ENCODE measurements at places on chromosomes 7 and 10.

DNA sequence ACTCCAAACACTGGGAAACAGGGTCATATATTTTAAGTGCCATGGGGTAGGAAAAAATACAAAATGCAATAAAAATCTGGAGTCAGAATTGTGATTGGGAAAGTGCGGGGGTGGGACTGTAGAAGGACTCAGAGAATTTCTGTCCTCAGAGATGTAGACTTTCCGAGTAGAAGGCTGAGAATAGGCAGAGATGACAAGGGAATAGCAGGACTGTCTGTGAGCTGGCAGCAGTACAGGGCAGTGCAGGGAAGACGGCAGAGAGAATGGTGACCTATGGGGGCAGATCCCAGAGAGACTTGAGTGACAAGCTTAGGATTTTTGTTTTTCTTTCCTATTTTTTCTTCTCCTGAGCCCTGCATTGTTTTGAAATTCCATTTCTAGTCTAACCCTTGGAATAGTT lies 127.6 kb downstream of the SLC16A9 start:
- DNase-seq = no peak

DNA sequence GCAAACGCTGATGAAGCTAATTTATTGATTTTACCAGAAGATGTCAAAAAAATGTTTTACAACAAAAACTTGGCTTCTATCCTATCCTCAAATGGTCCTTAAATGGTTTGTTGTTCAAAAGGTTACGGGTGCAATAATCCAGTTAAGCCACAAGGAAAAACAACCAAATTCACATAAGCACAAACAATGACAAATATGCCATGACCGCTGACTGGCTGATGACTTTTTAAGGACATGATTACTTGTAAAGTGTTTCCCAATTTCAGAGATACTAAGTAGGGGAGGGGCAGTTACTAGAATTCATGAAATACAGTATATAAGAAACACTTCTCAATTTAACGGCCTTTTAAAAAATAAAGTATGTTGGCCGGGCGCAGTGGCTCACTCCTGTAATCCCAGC lies 28.8 kb downstream of the ABI1 start:
- no peak for DNase-seq

DNA sequence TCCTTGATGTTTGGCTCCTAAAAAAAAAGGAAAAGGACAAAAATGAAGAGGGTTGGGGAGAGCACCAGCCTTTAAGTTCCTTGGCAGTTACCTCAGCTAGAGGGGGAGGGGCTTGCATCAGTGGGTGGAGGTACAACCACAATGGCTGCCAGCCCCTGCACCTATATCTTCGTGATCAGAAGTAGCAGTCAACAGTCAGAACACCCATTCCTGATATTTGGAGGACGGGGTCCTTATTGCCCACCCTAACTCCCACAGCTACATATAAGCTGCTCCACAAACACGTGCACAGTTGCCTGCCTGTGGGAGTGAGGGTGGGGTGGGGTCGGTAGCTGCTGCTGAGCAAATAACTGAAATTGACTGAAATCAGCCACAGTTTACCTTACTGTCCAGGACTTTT lies 26.2 kb downstream of the C1GALT1 start:
- no peak for DNase-seq

DNA sequence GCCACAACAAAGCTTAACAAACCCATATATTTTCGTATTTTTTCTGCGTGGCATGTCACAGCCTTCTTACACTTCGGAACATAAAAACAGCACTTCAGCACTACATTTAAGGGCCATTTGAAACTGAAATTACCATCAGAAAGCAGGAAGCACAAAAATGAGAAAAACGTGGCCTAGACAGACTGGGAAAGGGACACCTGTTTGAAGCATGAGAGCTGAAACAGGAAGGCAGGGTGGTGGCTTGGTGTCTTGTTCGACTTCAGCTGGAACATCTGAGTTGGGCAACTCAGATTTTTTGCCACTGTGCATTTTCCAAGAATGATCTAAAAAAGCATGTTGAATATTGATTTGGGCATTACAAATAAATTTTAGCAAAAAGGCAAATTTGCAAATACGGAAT lies 243.2 kb downstream of the ELMO1 start:
- DNase-seq = no peak

- no peak for DNase-seq
Observed at GRCh38 chr7:130926001-130926691, 192.1 kb upstream of the KLF14 start.

GRCh38 chr7:1176891-1177373 lies 16.9 kb upstream of the ZFAND2A start:
- DNase-seq = no peak

GRCh38 chr7:21338728-21339164 lies 89.1 kb upstream of the SP4 start:
- DNase-seq = no peak

DNA sequence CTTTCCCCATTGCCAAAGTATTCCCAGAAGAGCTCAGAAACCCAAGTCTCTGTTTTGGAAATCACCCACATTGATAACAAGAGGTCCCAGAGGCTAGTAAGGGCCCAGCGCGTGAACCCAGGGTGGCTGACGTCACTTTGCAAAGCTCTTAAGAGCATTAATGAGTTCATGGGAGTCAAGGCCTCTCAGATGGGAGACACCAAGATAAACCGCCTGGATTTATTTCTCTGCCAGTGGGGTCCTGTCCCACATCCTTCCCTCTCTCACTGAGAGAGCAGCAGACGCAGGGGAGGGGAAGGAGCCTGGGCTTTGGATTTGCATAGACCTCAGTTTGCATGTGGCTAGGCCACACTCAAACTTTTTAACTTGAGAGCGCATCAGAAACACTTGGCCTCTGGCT lies 184.8 kb upstream of the PDE1C start:
- DNase-seq = no peak

- no peak for DNase-seq
Observed at GRCh38 chr7:77833136-77833535, 34.6 kb downstream of the PHTF2 start.

DNA sequence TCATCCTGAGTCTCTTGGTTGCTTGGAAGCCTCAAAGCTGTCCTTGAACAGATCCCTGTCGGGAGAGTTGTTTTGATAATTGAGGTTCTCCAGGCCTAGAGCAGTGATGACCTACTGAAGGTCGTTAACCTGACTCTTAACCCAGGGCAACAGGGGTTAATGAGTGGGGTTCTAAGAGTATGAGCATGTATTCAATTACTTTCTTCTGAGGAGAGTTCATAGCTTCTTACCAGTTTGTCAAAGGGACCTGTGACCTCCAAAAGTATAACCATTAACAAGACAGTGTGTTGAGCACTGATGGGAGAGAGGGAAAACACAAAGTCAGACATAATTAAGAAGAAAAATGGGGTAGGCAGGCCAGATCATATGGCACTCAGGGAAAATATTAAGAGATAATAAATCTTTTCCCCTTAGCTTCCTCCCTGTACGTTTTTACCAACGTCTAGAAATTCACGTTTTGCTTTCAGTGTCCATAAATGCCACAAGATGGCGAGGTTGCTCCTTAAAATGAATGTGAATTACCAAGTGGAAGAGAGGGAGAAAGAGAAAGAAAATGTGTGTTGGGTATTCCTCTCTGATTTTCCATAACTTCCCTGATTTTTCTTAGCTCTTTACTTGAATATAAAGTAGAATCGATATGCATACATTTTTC lies 97.6 kb downstream of the SUGCT start:
- no peak for DNase-seq

GRCh38 chr10:121375172-121375571 lies 223.1 kb downstream of the FGFR2 start:
- DNase-seq = no peak

GRCh38 chr7:102841290-102841689 lies 71.5 kb upstream of the LRRC17 start:
- peak; percentile 60 for DNase-seq

DNA sequence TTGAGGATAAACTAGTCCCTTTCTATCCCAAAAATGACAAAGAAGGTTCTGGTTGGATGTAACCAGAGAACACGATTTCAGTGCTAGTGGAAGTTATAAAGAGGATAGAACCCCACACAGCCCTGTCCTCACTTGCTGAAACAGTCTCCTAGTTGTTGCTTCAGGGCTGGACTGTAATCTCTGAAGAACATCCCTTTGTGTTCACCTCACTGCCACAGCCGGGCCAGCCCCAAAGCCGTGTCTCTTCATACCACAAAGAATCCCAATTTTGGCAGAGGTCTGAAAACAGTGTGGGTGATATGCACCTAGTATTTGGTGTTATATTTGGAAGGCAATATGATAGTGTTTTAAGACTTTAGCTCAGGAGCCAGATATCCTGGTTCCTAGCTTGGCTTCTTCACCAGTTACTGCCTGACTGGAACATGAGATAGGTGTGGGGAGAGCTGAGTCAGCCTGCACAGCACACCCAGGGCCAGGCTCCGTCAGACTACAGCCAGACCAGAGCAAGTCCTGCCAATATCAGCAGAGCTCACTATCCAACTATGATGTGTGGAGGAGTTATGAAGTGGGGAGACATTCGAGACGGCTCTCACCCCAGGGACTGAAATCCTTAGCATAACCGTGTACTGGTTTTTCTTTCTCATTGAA lies 21.2 kb downstream of the CYP3A4 start:
- no peak for DNase-seq

DNA sequence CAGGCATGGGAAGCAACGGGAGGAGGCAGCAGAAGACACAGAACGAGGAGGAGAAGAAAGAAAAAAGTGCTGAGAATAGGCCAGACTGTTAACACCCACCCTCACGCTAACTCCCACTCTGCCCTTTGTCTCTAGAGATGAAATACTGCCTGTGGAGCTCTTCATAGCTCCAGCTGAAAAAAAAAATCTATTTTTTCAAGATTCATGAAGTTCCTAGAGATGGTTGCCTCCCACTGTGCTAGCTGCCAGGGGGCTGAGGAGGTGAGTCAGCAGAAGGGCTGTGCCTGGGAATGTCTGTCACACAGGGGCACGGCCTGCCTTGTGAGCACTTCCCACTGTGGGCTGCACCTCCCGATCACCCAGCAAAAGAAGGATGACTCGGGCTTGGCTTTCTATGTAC lies 144.5 kb downstream of the RNF216 start:
- DNase-seq = peak; percentile 83

All from brain pericyte (primary cell).